ENCODE measurements at places on chromosomes 1 and 21.

GRCh38 chr1:99170516-99170915 is 93.8 kb upstream of the PLPPR4 start:
- DNase-seq = no peak

DNA sequence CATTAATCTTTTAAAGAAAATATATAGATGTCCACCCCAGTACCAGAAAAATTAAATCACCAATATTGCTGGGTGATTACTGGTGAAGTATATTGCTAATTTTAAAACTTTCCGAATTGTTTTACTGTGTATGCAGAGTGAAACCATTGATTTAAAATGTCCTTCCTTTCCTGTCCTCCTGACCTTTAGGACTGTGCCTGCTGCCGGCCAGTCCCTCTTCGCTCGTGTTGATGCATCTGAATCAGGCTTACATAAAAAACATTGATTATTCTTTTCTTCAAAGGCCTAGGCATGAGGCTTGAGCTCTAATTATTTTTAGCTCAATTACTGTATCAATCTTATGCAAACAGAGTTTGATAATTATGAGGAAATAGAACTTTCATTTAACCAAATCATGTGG is 1128.1 kb downstream of the BRINP3 start:
- DNase-seq = no peak

- no peak for DNase-seq
These were observed 87.7 kb downstream of the ST6GALNAC3 start for GRCh38 chr1:76162254-76162653.

- DNase-seq = no peak
These were observed 68.5 kb downstream of the RGS2 start for GRCh38 chr1:192877283-192877886.

Data from activated effector memory CD4-positive, alpha-beta T cell treated with anti-CD3 and anti-CD28 coated beads, Interleukin-2, amount 50 U/mL, for 16 hours (primary cell).